ENCODE measurements at places on chromosomes 6 and 20.

DNA sequence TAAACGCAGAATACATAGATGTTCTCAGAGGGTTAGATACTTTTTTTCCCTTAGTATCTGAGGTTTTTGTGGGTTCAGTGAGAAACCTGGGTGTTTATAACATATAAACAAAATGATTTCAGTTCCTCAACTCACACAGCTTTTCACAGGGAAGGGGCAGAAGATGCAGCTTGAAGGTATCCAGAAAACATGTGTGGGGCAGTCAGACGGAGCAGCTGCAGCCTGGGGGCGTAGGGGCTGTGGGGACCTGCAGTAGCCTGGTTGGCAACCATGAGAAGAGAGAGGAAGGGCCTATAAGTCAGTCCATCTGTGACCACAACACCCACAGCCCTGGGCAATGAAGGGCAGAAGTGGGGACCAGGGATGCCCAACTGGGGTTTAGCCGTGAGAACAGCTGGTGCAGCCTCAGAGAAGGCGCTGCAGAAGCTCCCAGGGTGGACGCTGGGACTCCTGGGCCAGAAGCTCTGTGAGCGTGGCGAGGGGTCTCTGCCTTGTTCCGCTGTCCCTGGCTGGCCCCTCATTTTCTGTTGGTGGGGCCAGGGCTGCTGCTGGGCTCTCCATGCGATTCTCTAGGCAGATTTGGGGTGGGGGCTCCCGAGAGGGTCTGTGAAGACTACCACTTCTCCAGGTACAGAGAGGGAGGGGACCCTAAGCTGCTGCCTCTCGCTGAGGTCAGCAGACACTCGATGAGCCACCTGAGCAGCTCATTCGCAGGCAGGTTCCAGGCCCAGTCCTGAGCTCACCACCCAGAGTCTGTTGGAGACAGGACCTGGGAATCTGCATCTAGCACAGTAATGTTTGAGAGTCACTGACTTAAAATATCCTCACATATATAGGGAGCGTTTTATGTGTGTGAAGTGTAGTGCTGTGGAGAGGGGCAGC, 181.2 kb downstream of the ZDHHC14 start:
- DNase-seq, result no peak

DNA sequence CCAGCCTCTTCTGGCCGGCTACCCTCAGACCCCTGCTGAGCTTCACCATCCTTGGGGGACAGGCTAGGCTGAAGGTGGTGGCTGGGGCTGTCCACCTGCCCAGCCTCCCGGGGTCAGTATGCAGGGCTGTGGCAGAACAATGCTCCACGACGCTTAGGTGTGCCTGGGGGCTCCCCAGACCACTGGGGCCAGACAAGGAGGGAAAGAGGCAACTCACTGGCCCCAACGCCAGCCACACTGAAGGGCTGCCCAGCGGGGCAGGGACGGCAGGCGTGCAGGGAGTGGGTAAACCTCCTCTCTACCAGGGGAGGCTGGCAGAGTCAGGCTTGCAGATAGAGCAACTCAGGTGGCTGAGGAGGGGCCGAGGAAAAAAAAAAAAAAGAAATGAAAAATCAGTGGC, 11.5 kb upstream of the UBE2V1 start:
- DNase-seq, result no peak

DNA sequence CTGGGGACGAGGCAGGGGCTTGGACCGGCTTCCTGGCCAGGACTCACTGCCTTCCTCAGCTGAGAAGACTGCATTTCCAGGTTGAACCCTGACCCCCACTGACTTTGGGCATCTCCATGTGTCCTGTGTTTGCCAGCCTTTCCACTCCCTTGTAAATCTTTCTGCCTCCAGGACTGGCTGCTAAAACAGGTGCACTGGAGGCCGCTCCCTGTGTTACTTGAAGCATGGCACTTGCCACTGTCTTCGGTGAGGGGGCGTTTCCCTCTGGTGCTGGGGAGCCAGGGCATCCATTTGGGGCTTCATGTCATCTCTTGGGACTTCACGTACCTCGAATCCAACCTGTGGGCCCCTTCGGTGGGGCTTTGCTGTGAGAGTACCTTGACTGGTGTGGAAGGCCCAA, 6.7 kb upstream of the RBM38 start:
- DNase-seq, result no peak

GRCh38 chr6:166381733-166382499, 824 bp downstream of the MPC1 start:
- peak; percentile 51 for DNase-seq

DNA sequence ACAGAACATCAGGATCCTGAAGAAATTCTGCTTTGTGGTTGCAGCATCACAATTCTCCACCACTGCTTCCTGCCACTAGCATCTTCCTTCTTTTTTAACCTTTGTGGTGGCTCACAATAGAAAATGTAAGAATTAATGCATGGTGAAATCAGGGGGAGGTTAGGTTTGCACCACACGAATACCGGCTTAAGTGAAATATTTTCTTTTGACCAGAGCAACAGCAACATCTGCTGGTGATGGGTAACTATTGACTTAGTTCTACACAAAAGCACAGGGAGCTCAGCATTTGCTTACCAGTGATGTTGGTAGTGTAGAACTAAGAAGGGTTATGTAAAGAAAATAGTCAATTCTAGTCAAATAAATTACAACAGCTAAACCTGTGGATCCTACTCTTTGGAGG, 280.5 kb downstream of the SYNE1 start:
- no peak for DNase-seq

DNA sequence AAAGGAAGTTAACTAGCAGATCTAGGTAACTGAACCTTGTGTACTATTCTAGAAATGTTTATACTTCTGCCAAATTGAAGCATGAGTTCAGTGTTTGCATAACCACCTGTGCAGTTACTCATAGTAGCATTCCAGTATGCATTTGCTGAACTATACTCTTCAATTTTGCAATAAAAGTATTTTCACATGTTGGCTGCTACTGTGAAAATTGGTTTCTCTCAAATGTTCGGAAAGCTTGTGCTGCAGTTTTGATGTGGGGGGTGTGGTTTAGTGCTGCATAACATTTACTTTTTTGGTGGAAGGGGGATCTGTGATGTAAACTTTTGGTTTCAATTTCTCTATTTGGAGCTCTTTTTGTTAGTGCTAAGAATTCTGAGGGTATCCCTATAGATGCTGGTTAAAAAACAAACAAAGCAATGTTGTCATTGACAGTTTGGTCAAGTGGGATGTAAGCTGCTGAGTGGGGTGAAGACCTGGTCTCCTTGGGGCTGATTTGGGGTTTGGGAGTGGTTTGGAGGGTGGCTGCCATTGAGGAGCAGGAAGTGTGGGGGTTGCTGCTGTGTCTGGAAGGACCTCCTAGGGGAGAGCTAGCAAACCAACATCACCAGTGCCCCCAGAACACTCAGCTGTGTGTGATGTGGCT, 87.8 kb downstream of the CARMIL1 start:
- DNase-seq, result peak; percentile 3

- DNase-seq, result no peak
These were observed 69.2 kb downstream of the ATG5 start for GRCh38 chr6:106256201-106256968.

DNA sequence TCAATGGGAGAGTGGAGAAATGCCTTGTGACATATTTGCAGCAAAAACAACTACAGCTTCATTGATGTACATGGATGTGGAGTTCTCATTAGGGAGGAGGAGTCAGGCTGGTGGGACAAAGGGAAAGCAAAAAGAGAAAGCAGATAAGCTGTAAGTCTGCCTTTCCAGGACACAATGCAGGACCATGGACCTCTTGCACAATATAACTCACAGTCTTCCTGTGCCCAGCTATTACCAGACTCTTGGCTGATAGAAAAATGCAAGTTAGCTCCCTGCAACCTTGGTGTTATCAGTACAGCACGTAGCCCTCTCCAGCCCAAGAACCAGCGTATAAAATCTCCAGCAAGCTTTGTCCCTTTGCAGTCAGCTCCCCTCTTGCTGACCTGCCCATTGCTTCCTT, 232.3 kb downstream of the NFATC2 start:
- DNase-seq, result no peak

DNA sequence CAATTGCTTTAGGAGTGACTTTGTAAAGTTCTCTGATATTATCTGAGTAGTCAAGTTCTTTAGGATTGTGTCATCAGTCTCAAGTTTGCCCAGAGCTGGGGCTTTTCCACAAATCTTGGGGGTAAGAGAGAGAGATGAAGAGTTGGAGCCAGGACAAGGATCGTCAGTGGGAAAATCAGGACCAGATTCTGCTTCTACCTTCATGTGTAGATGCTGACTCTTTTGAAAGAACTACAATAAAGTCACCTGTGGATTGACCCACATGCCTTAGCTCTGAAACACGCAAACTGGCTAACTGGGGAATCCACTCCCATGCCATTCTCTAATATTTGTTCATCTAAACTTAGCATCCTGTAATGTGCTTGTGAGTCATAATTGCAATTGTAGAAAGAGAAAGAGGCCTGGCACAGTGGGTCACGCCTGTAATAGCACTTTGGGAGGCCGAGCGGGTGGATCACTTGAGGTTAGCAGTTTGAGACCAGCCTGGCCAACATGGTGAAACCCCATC, 15.6 kb upstream of the BICRAL start:
- no peak for DNase-seq

- no peak for DNase-seq
These were observed 699 bp downstream of the PTPRT start for GRCh38 chr20:43188861-43189553.

DNA sequence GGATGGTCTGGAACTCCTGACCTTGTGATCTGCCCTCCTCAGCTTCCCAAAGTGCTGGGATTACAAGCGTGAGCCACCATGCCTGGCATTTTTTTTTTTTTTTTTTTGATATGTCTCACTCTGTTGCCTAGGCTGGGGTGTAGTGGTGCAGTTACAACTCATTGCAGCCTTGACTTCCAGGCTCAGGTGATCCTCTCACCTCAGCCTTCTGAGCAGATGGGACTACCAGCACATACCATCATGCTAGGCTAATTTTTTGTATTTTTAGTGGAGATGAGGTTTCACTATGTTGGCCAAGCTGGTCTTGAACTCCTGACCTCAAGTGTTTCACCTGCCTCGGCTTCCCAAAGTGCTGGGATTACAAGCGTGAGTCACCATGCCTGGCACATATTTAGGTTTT, 34.3 kb downstream of the PHF20 start:
- DNase-seq, result no peak

- DNase-seq, result no peak
These were observed 117.6 kb downstream of the TFAP2B start for GRCh38 chr6:50936277-50936681.

- DNase-seq, result no peak
These were observed 53.6 kb downstream of the JPH2 start for GRCh38 chr20:44133424-44133823.

- no peak for DNase-seq
These were observed 187.2 kb downstream of the CDH4 start for GRCh38 chr20:61439251-61439650.

GRCh38 chr6:42040856-42041480, 9.4 kb upstream of the TAF8 start:
- DNase-seq, result no peak

GRCh38 chr20:58044931-58045555, 183.4 kb downstream of the ANKRD60 start:
- DNase-seq, result no peak

- no peak for DNase-seq
These were observed 101.2 kb downstream of the MKKS start for GRCh38 chr20:10332656-10333415.

- DNase-seq, result no peak
These were observed 1.6 kb downstream of the TRIM27 start for GRCh38 chr6:28922004-28922820.

GRCh38 chr6:158853880-158854213, 34.7 kb upstream of the EZR start:
- no peak for DNase-seq

DNA sequence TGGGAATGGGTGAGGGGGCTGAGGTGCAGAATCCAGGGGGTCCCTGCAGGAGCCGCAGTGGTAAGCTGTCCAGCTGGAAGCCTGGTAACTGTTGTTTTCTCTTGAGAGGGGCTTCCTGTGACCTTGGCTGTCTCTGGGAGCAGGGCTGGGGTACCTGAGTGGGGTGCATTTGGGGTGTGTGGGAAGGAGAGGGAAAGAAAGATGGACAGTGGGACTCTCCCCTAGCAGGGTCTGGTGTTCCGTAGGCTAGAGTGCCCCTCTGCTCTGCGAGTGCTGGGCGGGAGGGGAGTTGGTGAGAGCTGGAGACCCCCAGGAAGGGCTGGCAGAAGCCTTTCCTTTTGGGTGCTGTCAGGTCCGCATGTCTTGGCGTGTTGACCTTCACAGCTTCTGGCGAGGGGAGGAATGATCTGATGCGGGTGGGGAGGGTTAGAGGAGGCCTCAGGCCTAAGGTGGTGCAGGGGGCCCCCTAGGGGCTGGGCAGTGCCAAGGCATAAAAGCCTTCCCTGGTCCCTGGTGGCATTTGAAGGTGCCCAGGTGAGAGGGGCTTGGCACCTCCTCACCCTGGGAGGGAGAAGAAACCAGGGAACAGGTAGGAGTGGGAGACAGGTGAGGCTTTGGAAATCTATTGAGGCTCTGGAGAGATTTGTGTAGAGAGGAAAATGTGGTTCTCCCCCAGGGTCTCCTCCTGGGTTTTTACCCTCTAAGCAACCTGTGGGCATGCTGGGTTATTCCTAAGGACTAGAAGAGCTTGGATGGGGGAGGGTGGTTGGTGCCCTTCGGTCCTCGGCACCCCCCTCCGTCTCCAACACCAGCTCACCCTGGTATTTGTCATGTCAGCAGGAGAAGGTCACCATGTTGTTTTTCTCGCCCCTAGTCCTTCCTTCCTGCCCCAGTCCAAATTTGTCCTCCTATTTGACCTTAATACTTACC, 3.3 kb downstream of the VEGFA start:
- DNase-seq, result no peak

DNA sequence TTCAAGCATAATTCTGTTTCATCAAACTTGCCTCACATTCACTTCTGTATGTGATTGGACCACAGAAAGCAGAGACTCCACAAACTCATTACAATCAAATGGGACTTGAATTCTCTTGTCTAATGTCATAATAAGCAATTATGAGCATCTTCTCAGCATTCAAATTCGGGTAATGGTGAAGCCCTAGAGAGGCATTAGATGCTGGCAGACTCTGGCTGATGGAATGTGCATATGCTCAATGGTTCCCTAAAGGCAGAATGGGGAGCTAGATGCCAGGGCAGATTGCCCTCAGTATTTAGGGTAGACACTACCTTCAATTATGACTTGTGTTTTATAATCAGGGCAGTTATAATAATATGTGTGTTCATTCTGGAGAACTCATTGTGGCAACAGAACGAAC, 127.9 kb downstream of the HDGFL1 start:
- no peak for DNase-seq

GRCh38 chr6:150184850-150185731, 42.2 kb downstream of the PPP1R14C start:
- no peak for DNase-seq

- DNase-seq, result no peak
These were observed 370.7 kb downstream of the RFPL4B start for GRCh38 chr6:112717856-112718255.

- DNase-seq, result no peak
These were observed 3.4 kb downstream of the LINC00237 start for GRCh38 chr20:21102603-21103311.

DNA sequence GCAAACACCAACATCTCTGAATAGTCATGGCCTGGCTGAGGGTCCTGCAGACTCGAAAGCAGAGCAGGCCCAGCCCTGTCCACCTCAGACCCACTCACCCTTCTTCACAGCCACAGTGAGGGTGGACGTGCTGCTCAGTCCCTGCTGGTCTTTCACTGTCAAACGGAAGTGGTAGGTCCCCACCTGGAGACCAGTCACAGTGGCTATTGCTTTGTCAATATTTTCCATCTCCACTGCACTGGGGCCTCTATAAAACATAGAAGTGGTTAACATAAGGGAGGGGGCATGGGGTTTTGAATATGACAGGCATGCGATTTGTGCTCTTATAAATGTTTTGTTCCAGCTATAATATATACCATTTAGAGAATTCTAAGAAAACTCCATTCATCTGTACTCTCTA, 73.9 kb downstream of the ALDH5A1 start:
- no peak for DNase-seq
